ENCODE measurements at places on chromosomes 2 and 18.

- no peak for DNase-seq
Observed at GRCh38 chr18:34661464-34662087, 48.5 kb upstream of the DTNA start.

DNA sequence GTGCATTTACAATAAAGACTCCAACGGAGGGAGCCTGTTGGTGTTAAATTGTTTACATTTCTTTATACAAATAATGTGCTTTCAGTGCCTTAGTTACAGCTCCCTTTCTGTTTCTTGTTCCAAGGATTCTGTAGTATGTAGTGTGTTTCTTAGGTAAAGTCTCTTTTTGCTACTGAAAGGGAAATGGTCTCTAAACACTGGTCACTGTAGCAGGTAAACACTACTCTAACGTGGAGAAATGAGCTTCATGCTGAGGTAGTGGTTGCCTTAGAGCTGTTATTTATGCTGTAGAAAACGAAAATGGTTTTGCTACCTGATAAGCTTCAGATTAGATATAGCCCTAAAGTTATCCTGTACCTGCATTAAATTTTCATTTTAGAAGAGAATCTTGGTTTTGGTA, 163.6 kb downstream of the CAPN13 start:
- DNase-seq, result no peak

DNA sequence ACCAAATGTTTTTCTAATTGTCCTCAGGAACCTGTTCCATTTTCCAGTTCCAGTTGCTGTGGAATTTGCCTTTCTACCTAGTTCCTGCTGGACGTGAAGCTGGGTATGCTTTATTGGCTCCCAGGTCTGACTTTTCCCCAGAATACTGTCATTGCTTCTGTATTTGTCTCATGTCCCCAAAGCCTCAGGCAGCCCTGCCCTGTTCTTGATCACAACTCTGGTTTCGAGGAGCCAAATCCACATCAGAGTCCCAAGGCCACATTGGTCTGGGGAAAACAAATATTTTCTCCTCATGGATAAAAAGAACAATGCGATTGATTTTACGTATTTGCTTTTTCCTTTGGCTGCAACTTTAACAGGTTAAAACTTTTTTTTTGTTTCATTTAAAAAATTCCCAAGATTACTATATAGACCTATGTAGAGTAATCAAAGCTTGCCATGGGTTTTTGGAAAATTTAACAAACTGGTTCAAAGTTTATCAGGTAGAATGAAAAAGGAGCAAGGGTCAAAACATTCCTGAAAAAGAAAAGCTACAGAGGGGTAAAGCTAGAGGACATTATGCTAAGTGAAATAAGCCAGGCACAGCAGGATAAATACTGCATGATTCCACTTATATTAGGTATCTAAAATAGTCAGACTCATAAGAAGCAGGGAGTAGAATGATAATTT, 85.2 kb downstream of the MDH1 start:
- DNase-seq, result no peak

GRCh38 chr2:8445580-8445979, 236.3 kb upstream of the ID2 start:
- no peak for DNase-seq

GRCh38 chr2:28680657-28681056, 71.0 kb upstream of the PPP1CB start:
- no peak for DNase-seq

DNA sequence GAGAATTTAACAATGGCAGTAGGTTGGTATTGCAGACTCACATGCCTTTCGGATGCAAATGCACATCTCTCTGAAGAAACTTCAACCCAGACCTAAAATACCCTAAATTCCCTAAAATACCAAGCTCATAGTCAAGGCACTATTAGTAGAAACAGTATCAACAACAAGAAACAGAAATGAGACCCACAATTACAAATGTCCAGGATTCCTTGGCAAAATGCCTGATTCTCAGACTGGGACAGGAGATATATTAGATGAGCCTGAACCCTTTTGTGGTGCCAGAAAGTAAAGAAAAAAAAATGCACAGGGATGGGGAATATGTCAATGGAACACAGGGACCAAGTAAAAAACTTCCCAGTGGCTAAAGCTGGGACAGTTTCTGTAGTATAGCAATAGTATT, 77.2 kb downstream of the NAT8 start:
- DNase-seq, result no peak

GRCh38 chr18:21112140-21112473, 494 bp upstream of the ROCK1 start:
- peak; percentile 37 for DNase-seq

- no peak for DNase-seq
Observed at GRCh38 chr18:577643-578375, 2.4 kb upstream of the CETN1 start.

- DNase-seq, result no peak
Observed at GRCh38 chr2:201781557-201782051, 871 bp upstream of the ALS2 start.

DNA sequence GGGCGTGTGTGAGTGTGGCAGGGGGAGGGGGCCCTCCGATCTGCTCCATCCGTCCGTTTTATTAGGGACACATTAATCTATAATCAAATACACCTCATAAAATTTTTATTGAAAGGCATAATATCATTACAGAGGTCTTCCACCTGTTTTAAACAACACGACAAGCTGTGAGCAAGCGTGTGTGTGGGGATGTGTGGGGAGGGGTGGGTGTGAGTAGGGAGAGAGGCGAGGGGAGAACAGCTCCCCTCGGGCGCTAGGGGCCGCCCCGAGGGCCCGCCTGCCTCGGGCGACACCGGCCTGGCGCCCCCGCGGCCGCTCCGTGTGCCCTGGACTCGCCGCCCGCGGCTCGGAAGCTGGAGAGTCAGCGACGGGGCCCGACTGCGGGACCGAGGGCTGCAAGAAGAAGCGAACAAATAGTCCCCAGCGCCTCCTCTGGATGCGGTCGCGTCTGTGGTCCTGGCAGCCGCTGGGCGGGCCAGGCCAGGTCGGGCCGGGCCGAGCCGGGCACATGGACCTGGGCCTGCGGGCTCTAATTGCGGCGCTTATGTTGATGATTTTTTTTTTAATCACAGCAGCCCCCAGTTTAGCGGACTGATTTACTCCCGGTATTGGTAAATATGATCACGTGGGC, 352 bp upstream of the HOXD9 start:
- DNase-seq, result no peak

DNA sequence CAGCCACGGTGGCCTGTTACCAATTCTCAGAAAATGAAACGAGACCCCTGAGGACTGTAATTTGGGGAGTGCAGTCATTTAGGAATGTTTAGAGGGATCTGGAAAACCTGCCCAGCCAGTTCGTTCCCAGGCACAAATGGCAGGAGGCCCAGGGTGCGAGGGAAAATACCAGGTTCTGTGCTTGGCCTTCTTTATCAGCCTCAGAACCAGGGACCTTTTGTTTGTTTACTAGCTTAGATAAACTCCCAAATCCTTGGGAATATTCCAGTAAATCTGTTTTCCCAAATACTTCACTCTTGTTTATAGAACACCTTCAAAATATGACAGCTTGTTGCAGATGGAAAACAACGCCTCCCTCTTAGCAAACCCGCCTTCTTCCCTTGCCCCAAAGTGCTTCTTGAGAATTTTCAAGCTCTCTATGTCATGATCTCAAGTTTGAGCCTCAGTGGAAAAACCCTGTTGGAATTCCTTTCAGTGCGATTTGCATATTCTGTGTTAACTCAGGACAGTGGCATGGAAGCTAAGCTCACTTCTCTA, 400.3 kb upstream of the SMIM21 start:
- no peak for DNase-seq

- DNase-seq, result no peak
Observed at GRCh38 chr18:78984941-78985784, 5.5 kb downstream of the SALL3 start.

- no peak for DNase-seq
Observed at GRCh38 chr18:35570182-35570581, 11.4 kb upstream of the GALNT1 start.

DNA sequence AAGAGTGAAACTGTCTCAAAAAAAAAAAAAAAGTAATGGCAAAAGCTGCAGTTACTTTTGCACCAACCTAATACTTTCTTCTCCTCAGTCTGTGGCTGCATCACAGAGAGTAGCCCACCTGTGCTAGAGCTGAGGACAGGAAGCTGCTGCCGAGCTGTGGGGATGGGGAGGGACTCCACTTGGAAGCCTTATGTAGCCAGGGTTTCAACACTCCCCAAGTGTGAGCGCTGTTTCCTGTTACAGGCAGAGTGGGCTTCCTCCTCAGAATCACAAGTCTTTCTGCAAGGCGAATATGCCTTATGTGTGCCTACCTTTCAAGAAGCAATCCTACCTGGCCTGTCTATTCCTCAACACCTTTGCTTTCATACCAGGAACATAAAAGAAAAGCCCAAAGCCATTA, 36.3 kb upstream of the CYP27C1 start:
- DNase-seq, result no peak

DNA sequence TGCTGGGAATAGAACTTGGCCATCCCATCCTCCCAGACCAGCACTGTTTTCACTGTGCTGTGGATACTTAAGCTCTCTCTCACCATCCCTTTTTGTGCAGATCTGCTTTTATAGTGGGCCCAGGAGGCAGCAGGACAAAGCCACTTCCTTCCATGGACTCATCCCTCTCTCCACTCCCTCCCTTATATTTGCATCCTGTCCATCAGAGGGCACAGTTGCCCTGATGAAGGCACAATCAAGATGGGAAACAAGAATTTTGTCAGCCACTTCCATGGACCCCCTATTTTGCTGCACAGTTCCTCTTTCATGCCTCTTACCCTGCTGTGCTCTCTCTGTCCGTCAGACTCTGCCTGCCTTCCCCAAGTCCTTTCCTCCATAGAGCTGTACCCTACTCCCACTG, 338.7 kb downstream of the HRH4 start:
- no peak for DNase-seq

- DNase-seq, result no peak
Observed at GRCh38 chr2:124609667-124610066, 584.6 kb downstream of the CNTNAP5 start.
